ENCODE measurements at places on chromosomes 13 and 19.
A peak's percentile ranks its signal among the peaks of the same experiment; 100 is the strongest.

DNA sequence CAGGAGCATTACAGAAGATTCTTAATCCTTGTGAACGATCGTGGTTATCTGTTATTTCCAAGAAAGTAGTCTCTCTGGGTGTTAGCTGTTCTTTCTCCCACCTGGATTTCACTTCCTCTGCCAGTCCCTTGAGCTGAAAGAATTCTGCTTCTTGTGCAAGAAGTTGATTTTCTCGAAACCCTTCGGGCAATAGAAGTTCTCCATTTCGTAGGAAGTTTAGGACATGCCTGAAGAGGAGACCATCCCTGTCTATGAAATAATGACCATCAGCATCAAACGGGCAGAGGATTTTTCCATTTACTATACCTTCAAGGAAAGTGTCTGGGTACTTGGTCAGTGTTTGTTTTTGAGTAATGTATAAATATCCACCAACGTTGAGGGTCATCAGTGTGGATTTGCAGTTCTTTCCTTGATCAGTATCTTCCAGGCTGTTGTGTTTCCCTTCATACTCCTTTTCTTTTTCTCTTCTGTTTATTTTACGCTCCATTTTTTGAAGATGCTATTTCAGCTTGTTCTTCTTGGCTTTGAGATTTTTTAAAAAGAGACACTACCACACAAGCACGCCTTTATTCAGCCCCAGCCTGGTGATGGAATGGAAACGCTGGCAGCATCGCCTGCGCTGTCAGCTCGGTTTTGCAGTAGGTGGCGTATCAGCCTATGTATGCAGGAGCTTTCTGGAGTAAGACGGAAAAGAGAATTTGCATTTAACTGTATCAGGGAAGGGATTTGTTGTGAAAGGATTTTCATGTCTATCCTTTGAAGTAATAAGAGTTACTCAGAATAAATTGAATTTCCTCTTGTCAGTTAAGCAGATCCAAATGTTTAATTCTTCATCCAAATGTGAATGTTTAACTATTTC lies 6.5 kb downstream of the KCTD4 start:
- DNase-seq, result no peak

DNA sequence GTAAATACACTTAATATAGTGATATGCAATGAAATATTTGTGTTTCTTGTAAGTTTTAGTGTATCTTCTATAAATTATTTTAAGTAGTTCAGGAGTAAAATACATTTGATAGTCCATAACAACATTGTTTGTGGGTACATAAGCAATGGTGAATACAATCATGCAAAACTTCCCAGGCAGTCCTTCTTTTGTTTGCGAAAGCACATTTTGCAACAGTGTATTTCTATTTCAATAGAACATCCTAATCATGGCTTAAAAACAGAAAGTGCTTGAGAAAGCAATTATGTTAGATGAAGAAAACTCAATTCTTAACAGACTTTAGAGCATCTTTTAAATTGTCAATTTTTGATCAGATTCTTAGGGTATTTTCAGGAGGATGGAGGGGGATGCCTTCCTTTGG lies 155.6 kb downstream of the POSTN start:
- DNase-seq, result no peak

- DNase-seq, result no peak
Observed at GRCh38 chr13:68081061-68081460, 850.9 kb upstream of the PCDH9 start.

DNA sequence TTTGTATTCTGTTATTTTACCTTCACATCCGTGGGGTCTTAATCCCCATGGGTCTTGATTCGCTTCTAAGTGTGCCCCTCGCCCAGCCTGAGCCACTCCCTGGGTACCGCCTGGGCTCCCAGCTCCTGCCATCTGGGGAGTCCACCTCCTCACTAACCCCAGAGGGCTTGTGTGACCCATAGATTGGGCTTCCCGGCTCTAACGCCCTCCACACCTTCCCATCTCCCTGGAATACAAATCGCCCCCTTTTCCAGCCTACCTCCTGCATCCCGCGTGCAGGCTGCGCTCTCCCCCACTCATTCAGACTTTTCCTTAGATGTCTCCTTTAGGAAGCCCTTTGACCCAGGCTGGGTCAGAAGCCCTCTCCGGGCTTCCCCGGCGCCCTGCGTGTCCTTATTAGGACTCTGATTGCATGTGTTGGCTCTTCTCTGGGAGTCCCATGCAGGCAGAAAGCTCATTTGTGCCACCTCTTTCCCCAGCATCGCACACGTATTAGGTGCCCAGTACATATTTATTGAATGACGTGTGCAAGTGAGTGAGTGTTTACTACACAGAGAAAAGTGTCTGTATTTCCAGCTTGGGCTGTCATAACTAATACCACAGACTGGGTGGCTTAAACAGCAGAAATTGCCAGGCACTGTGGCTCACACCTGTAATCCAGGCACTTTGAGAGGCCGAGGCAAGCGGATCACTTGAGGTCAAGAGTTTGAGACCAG lies 757 bp downstream of the CCDC124 start:
- DNase-seq, result no peak

- DNase-seq, result no peak
Observed at GRCh38 chr13:76994281-76994680, 2.4 kb downstream of the CLN5 start.

- DNase-seq, result peak; percentile 80
Observed at GRCh38 chr19:12847159-12848139, 9.1 kb downstream of the MAST1 start.

DNA sequence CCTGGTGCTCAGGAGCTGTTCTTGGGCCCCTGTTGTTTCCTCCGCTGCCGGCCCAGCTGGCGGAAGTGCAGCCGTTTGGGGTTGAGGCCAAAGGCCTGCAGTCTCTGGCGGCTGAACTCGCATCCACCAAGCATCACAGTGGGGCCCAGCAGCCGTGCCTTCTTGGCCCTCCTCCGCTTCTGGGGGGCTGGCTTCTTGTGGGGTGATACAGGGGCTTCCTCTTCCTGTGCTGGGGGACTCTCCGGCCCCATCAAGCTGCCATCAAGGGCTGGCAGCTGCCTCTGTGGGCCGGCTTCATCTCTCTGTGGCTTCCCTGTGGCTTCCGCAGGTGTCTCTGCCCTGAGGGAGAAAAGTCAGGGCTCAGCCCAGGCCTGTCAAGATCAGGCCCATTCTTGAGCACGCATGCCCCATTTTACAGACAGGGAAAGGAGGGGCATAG lies 10.3 kb downstream of the ATG4D start:
- peak; percentile 16 for DNase-seq

DNA sequence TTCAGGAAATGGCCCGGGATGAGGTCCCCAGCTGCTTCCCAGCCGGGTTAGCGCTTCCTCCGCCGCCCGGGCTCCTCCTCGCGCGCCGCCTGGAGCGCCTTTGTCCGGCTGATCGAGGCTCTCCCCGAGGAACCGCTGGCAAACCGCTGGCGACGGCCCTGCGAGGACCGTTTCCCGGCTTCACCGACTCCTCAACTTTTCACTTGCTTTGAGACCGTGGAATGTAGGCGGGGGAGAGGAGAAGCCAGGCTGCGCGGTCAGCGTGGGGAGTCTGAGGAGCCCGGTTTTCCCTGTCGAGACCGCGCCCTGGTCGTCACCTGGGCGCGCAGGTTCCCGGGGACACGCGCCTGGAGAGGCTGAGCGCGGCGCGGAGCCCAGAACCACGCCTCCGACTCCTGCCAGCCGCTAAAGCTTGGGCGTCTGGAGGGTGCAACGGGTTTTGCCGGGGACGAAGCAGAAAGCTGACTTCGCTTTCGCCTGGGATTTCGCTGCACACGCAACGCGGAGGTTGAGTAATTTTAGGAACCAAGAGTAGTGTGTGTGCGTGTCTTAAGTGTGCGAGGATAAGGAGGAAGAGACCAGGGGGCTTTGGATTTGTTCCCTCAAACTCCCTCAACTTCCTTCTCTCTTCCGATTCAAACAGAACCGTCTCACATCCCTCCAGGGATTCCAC lies 7.3 kb upstream of the DGKH start:
- DNase-seq, result peak; percentile 28

GRCh38 chr13:80572923-80573316 lies 232.0 kb upstream of the SPRY2 start:
- DNase-seq, result no peak

- peak; percentile 6 for DNase-seq
Observed at GRCh38 chr19:45130888-45131615, 29.7 kb downstream of the NKPD1 start.

DNA sequence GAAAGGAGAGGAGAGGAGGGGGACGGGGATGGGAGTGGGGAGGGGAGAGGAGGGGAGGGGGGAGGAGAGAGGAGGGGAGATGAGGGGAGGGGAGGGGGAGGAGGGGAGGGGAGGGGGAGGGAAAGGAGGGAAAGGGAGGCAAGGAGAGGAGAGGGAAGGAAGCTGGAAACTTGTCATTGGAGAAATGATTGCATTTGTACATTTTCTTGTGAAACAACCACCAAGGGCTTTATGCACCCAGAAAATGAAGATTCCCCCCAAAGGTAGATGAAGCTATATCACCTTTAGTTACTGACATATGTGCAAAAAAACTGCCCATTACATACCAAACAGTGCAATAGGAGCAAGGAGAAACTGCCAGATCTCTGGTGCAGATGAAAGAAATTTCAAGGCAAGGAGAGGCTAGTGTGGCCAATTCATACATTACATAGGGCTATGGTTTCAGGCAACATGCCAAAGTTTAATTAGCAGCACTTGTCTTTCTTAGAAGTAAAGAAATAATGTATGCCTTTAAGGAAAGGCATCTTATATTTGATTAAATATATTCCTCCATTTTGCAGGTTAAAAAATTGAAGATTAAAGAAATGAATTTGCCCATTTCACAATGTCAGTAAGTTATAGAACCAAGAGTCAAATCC lies 49.5 kb upstream of the STK24 start:
- no peak for DNase-seq

GRCh38 chr13:38542601-38543000 lies 144.3 kb upstream of the FREM2 start:
- DNase-seq, result no peak

- no peak for DNase-seq
Observed at GRCh38 chr19:3808420-3809143, 22.4 kb upstream of the MATK start.

GRCh38 chr19:28309070-28309469 lies 903.9 kb downstream of the UQCRFS1 start:
- no peak for DNase-seq

DNA sequence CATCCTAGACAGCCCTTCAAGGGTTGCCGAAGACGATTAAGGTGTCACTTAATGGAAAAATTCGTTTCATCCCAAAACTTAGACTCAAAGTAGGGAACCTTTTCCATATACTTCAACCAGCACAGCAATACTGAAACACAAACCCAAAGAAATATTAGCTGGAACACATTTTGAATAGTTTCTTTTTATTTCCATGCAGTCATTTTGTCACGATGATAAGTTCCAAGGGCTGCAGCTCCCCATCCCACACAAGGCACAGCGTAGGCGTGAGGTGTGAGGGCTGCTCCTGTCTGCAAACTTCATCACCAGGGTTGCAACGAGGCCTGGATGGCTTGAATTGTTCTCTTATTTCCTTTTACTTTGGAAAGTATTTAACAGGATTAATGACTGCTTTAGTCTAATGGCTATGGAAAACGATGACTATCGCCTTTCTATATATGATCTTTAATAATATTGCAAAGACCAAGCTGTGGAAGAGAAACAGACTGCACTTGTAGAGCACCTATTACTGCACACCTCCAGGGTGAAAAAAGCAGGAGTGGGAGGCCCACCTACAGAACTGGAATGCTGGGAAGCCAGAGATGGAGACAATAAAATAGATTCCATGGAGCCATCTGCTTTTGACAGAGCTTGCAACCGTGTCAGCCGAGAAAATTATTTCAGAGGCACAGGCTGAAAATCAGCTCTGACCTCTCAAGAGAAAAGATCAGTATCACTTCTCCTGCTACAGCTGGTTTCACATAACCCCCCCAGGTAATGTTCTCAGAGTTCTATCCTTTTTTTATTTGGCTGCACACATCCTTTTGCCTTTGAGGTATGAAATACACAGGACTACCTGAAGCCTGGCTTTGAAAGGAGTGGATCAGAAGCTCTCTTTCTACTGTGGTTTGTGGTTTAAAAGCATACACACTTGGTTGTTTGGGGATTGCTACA lies 274.5 kb upstream of the NBEA start:
- no peak for DNase-seq

DNA sequence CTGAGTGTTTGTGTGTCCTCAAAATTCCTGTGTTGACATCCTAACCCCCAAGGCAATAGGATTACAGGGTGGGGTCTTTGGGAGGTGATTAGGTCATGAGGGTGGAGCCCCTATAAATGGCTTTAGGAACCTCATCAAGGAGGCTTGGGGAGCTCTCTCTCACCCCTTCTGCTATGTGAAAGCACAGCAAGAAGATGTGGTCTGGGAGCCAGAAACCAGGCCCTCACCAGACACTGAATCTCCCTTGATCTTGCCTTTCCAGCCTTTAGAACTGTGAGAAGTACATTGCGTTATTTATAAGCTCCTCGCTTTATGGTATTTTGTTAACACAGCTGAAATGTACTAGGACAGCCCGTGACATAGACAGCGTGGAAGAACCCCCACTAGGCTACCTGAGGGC lies 712.0 kb upstream of the SGCG start:
- no peak for DNase-seq

DNA sequence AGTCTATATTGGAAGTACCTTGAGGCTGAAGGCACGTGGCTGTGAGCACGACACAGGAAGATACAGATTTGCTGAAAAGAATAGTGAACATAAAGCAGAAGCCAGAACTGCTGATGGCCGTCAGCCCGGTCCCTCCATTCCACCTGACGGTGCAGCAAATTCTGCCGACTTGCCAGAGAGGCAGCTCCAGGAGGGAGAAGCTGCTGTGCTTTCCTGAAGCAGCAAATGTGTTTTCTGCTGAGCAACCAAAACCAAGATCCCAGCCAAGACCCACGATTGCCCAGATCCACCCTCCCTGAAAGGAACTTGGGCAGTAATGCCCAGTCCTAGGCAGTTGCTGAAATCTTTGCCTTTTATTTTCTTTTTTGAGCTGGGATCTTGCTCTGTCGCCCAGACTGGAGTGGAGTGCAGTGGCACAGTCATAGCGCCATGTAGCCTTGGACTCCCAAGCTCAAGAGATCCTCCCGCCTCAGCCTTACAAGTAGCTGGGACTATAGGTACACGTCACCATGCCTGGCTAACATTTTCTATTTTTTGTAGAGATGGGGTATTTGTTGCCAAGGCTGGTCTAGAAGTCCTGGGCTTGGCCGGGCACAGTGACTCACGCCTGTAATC lies 7.0 kb upstream of the RCN3 start:
- no peak for DNase-seq

DNA sequence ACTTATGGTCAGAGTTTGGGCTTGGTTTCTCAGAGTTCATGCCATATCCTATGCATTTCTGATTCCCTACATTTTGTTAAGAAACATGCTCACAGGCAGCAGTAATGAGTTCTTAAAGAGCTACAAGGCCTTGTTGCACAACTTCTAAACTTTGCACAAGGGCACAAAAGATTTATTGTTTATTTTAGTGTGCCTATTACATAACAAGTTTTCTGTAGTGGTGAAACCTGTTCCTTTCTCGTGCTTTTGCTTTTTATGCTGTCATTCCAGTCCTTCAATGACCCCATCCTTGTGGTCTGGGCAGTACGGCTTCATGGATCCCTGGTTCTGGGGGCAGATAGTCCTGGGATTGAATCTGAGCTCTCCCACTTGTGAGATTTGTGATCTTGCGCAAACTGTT lies 17.8 kb downstream of the ZNF507 start:
- DNase-seq, result no peak

DNA sequence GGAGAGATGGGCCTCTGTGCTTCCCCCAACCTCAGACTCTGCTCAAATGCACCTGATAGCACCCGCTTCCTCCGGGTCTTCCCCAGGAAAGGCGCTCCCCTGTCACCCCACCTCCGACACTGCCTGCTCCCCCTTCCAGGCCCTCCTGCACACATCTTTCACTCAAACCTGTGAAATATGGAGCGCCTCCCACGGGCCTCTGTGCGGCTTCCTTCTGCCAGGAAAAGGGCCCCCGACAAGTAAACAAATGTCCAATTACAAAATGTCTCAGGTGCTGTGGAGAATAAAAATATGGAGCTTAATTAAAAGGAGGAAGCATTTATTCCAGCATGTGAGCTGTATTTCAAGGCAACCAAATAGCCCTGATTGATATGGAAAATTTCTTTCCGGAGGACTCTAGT lies 15.6 kb upstream of the CCNE1 start:
- DNase-seq, result no peak

Measured in stimulated activated naive CD4-positive, alpha-beta T cell treated with Interleukin-2 at 50 U/mL for 16 hours (primary cell).